ENCODE measurements at places on chromosomes 1 and 21.
A peak's percentile ranks its signal among the peaks of the same experiment; 100 is the strongest.

DNA sequence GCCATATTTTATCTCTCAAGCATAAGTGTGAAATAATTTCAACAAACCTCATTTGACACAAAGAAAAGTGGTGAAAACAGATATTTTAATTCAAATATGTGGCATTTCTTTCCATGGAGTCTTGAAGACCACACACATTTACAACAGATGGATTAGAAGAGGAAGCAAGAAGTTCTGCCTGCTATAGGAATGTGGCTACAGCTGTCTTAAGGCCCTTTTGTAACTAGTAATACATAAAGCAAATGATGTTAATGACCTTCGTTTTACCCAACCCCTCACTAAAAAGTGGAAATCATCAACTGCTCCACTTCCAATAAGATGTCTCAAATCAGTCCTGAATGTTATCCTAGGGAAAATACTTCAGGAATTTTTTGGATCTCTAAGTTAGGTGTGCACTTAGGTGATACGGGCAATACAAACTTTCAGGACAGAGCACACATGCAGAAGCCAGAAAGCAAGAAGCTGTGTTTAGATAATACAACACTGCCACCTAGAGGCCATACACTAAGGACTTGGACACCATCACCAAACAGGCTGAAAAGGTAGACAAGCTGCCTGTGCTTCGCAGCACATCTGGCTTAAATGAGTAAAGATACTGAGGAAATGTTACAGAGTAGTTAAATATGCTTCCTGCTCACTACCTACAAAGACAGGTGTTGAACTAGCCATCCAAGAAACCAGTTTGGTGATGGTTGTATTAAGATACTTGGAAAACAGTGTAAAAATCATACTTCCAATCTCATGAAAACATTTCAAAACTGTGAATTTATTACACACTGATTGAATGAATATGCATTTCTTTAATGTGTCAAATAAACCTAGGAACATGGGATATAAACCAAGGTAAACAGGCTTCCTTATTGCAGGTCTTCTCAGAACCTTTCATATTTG lies 24.4 kb downstream of the RRAGC start:
- peak; percentile 56 for DNase-seq

GRCh38 chr21:46421756-46422555 lies 36.7 kb upstream of the DIP2A start:
- no peak for DNase-seq

- DNase-seq, result no peak
Measured at GRCh38 chr1:149942207-149942606, 5.5 kb upstream of the MTMR11 start.

DNA sequence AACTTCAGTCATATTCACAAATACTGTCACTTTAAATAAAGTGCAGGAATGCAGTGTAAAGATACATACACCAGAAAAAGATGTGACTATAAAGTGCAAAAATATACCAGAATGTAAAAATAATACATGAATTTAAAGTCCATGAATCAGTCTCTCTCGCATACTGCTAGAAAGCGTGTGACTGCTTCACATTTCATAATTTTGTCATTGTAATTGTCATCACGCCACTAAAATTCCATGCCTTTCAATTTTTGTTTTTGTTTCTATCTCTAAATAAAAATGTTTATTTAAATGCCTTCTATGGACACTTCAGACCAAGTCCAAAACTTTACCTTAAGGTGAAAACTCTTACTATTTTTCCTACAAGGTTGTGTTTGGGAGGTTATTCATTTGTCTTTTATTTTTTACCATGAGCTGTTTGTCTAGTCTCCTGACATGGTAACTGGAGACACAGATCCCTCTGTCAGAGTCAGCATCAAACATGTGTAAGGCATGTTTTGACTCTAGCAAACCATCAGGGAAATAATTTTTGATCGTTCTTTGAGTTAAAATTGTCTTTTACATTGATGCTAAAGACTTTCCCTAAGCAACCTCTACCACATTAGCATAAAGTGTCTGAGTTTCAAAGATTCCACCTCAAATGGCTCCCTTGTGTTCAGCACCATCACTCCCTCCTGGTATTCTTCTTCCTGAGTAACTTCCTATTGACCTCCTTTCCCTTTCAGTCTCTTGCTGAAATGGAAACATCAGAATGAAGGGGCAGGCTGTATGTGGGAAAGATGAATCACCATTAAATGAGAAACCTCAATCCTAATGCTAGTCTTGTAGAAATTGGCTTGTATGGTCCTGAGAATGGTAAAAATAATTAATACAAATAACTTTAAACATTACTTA lies 14.0 kb upstream of the AIM2 start:
- DNase-seq, result no peak

DNA sequence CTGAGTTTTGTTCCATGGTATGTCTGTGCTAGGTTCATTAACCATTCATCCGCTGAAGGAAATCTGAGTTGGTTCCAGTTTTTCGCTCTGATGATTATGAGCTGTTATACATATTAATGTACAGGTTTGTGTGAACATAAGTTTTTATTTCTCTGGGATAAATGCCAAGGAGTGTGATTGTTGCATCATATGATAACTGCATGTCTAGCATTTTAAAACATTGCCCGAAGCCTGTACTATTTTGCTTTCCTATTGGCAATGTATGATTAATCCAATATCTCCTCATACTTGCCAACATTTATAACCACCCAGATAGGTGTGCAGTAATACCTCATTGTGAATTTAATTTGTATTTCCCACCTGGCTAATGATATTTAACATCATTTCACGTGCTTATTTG lies 322.7 kb downstream of the ZNF326 start:
- no peak for DNase-seq

DNA sequence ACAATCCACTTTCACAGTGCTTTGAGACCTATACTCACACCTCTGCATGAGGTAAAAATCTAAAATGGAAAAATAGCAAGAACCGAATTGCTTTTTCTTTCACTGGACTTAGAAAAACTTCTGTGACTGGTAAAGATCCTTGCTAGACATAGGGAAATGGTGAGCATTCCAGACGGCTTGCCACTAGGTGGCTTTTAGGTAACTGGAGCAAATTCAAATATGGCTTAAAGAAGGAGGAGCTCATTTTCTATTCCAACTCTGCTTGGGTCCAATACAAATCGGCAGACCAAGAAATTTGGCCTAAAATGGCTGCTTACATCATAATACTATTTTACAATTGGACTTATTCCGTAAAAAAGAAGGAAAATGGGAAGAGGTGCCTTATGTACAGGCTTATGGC lies 977.9 kb downstream of the ADGRL2 start:
- DNase-seq, result no peak

DNA sequence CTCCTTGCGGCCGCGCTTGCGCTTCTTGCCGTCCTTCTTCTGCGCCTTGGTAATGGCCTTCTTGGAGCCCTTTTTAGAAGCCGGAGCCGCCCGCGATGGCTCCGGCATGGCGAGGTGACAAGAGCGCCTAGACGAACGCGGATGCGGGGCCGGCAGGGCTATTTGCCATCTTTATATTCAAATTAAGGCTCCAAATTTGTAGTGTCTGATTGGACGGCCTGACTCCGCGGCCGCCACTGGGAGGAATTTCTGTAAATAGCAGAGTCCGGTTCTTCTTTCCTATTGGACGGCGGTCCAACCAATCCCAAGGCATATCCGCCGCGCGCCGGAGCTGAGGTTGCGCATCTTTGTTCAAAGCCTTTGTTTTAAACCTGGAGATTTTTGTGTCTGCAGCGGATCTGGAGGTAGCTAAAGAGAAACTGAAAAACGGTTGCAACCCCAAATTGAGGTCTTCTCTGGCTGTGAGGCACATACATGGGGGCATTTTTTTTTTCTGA lies 22.6 kb upstream of the RNF187 start:
- DNase-seq, result peak; percentile 41

- DNase-seq, result no peak
Measured at GRCh38 chr1:236534151-236534651, 10.4 kb downstream of the LGALS8 start.

GRCh38 chr1:37127254-37127748 lies 93.0 kb upstream of the GRIK3 start:
- DNase-seq, result no peak

GRCh38 chr1:229836324-229836723 lies 210.3 kb downstream of the URB2 start:
- DNase-seq, result no peak

DNA sequence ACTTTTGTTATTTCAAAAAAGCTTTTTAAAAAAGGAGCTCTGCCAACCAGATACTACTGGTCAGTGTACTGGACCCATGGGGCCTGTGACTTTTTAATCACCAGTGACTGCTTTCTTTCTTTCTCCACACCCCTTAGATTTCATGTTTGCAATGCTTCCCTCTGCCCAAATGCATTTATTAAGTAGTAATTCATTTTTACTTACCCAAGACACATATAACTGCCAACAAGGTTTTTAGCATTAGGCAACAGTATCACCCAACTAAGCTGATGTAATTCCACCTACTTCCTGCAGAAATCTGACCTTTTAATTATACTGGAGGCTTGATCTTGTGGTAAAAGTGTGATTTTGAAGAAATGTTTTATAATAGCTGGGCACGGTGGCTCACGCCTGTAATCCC lies 12.5 kb downstream of the MECR start:
- no peak for DNase-seq

GRCh38 chr1:20636785-20637347 lies 3.6 kb downstream of the PINK1 start:
- DNase-seq, result no peak

Measured in NCI-H1048 (cell line).